Activated CD4-positive, alpha-beta T cell treated with anti-CD3 and anti-CD28 coated beads, Interleukin-2, amount 50 U/mL, for 48 hours (primary cell): ENCODE measurements at places on chromosomes 7 and 10.
A peak's percentile ranks its signal among the peaks of the same experiment; 100 is the strongest.

GRCh38 chr7:113366122-113366521 lies 247.8 kb upstream of the SMIM30 start:
- DNase-seq = no peak

DNA sequence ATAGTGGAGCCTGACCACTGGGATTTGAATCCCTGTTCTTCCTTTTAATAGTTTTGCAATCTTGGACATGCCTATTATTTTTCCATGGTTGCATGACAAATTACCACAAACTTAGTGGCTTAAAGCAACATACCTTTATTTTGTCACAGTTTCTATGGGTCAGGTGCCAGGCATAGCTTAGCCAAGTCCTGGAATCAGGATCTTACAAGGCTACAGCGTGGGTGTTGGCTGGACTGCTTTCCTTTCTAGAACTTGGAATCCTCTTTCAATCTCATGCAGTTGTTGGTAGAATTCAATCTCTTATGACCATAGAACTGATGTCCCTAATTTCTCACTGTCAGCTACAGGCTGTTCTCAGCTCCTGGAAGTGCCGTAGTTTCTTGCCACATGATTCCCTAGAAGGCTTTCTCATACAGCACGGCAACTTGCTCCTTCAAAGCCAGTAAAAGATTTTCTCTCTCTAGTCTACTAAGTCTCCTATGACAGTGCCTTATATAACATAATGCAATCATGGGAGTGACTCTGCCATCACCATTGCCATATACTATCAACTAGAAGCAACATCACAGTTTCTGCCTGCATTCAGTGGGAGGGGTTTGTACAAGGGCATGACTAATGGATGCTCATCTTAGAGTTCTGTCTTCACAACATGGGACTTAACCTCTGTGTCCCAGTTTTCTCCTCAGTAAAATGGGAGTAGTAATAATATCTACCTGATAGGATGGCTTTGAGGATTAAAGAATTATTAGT lies 243.4 kb upstream of the FZD1 start:
- DNase-seq = no peak

DNA sequence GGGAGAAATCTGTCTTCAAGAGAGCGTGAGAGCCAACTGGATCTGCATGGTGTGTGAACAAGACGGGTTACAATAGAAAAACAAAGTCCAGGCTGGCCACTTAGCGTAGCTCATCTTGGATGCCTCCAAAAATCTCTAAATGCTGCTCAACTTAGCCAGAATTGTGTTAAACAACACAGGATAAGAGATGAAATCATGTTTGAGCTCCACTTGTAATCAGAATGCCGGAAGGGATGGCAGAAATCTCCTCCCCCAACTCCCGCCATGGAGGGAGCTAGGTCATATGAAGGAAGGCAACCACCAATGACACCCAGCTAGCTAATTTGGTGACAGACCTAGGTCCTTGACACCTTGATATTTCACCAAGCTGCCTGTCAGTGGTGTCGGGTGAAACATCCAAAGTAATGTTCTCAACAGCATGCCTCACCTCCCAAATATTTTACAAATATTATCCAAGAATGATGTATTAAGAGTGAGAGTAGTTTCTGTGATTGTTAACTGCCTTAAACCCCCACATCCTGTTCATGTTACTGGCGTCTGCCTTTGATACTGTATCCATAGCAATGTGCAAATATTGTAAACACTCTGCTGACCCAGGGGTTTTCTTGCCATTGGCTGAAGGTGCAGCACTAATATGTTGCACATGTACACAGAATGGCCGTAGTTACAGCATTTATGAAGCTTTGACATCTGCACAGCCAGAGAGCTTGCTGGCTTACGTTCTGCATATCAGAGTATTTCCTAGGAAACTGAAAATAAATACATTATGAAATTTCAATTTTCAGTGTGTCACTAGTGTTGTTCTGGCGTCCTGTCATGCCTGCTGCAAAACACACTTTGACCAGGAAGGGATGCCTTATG lies 25.8 kb downstream of the TMEM254 start:
- DNase-seq = no peak

- DNase-seq = no peak
These were observed 262.1 kb downstream of the CREB5 start for GRCh38 chr7:28674359-28674782.

- no peak for DNase-seq
These were observed 15.4 kb downstream of the PTPRN2 start for GRCh38 chr7:158572000-158572828.

GRCh38 chr10:102409604-102410428 lies 8.8 kb downstream of the PSD start:
- no peak for DNase-seq

DNA sequence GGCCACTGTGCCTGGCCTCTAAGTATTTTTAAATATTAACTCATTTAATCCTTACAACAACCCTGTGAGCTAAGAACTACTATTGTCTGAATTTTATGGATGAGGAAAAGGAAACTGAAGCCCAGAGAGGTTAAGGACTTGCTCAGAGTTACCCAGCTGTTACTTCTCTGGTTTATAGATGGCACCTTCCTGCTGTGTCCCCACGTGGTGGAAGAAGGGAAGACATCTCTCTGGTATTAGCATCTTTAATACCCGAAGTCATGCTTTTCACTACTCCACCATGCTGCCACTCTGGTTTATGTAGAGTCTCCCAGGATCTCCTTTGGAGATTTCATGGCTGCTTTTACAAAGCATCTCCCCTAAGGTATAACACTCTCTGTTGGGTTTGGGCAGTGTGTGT lies 105.5 kb upstream of the MKLN1 start:
- DNase-seq = no peak

GRCh38 chr7:148524479-148525224 lies 65.9 kb upstream of the C7orf33 start:
- DNase-seq = no peak

DNA sequence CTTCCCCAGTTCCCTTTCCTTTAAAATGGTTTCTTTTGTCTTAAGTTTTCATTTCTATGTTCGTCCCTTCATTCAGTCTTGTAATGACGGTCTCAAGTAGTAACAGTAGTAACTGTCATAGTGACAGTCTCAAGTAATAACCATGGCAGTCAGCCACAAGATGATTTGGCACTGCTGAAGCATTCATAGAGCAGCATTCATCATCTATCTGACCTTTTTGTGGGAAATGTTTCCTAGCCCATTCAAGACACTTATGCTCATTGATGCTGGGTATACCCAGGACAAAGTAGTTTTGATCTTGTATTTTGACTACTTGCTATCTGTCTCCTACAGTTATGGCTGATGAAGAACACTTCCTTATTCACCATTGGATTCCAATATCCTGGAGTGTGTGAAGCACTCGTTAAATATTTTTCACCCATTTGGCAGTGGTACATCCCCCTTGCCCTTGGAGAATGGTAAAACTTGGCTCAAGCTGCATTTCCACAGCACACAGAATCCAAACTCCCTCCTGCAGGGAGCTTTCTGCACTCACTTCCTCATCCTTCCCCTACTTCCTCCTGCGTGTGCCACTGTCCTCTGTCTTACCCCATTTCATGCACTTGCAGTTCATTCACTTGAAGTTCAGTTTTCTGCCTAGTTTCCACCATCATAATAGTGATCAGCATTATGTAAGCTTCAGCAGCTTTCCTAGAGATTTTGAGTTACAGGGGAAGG lies 19.0 kb downstream of the GIMAP4 start:
- no peak for DNase-seq

GRCh38 chr7:137961200-137962177 lies 40.4 kb downstream of the CREB3L2 start:
- peak; percentile 33 for DNase-seq

DNA sequence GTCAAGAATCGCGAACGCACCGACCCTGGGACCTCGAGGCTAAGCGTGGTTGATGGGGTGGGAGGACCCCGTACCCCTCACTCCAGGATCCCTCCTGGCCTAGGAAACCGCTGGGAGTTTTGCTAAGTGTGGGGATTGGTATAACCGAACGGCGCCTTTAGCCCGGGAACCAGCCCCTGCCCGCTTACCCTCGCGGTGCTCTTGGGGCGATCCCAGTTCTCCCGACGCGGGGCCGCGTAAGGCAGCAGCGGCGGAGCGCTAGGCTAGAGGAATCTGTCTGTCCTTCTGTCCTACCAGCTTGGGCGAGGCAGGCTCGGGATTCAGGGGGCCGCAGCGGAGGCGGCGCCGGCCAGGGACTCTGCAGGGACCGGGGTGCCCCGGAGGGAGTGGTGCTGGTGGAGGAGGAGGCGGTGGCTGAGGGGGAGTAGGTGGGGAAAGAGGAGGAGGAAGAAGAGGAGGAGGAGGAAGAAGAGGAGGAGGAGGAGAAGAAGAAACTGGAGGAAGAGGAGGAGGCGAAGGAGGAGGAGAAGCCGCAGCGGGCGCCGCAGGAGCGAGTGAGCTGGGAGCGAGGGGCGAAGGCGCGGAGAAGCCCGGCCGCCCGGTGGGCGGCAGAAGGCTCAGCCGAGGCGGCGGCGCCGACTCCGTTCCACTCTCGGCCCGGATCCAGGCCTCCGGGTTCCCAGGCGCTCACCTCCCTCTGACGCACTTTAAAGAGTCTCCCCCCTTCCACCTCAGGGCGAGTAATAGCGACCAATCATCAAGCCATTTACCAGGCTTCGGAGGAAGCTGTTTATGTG lies 439 bp upstream of the EMX2 start:
- no peak for DNase-seq

DNA sequence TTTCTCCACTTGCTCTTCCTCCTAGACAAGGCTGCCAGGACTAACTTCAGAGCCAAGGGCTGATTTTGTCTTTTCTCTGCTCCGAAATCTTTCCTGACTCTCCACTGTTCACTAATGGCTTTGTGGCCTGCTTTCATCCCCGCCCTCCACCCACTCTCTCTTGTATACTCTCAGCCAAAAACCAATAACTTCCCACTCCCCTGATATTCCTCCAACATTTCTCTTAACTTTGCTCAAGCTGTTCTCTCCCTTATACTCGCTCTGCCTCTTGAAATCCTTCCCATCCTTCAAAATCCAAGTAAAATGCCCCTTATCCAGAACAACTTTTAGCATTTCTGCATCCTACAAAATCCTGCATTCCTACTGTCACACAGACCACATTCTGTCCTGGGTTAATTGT lies 214.8 kb downstream of the PHTF2 start:
- no peak for DNase-seq

GRCh38 chr7:92827464-92828120 lies 8.8 kb downstream of the CDK6 start:
- no peak for DNase-seq

GRCh38 chr10:23512355-23513058 lies 73.6 kb downstream of the OTUD1 start:
- DNase-seq = no peak

- DNase-seq = no peak
These were observed 17.0 kb downstream of the GHRHR start for GRCh38 chr7:30980751-30981150.

GRCh38 chr10:72389716-72390115 lies 35.0 kb upstream of the DNAJB12 start:
- DNase-seq = no peak

DNA sequence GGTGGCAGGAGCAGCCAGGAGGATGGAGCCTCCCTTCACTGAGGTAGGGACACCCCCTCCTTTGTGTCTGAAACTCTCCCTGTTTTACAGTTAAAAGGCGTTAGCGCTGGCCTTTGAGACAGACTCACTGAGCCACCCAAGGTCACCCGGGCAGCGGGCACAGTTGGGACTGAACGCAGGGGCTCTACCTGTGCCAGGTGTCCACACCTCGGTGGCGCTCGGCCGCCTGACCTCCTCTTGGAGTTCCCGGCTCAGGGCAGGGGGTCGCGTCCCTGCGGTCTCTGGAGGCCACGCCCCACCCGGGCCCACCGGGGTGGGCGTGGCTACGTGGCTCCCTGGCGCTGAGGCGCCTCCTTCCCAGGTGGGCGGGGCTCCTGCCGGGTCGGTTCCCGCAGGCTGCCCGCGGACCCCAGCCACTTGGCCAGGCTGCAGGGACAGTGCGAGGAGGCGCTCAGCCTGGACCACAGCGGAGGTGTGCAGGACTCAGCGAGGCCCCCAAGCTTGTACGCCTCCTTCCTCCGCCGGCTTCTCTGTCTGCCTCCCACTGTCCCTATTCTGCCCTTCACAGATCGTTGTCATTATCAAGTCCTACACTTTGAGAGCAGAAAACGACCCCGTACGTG lies 39.9 kb upstream of the LEP start:
- no peak for DNase-seq

DNA sequence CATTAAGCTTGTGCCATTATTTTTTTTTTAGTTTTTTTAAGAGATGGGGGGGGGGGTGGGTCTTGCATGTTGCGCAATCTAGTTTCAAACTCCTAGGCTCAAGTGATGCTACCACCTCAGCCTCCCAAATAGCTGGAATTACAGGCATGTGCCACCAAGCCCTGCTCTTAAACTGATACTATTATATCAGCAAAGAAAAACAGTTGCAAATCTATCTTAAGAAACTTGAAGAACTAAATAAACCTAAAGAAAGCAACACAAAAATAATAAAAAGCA lies 47.5 kb downstream of the BRAF start:
- DNase-seq = no peak

GRCh38 chr7:130154501-130155317 lies 50.5 kb downstream of the TMEM209 start:
- no peak for DNase-seq

GRCh38 chr10:84593506-84593905 lies 265.1 kb downstream of the CCSER2 start:
- no peak for DNase-seq

- no peak for DNase-seq
These were observed 12.3 kb upstream of the MYPN start for GRCh38 chr10:68096913-68097516.

DNA sequence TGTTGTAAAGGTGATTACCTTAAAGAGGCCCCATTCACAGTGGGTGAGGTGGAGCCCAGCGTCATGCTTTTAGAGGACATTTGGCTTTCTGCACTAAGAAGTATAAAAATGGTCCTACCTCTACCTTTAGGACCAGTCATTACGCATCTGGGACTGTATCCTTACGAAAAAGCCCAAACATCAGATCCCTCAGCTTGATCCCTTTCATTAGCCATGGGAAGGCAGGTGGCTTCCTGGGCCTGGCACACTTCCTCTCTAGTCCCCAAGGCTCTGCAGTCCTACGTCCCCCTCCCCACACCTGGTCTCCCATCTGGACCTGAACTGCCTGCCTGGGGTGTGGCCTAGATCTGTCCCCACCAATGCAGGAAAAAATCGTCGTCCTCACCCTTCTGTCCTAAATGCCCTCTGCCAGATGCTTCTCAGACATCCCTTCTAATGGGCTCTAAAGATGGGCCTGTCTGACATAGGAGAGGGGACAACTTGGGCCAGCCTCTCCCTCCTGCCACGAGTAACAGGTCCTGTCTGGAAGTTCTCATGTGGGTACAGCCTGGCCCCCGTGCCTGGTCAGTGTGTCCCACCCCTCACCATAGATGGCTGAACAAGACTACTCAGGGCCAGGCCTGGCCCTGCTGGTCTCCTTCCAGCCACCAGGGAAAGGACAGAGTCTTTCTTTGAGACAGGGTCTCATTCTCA lies 11.8 kb upstream of the SLC18A3 start:
- DNase-seq = no peak

- DNase-seq = no peak
These were observed 327.1 kb downstream of the BICC1 start for GRCh38 chr10:58839771-58840170.

- no peak for DNase-seq
These were observed 71.0 kb downstream of the SVOPL start for GRCh38 chr7:138630059-138630610.

- DNase-seq = no peak
These were observed 34.1 kb upstream of the IFRD1 start for GRCh38 chr7:112416127-112416526.
